ENCODE measurements at places on chromosomes 3 and 15.

GRCh38 chr3:125005676-125006075, 50.1 kb downstream of the HEG1 start:
- no peaks in the 10 kb centered on the region for H3K27me3 ChIP-seq
- H3K4me3 ChIP-seq: no peak overlapping the region
- H3K36me3 ChIP-seq: peaks cover 2% of the 10 kb centered on the region

DNA sequence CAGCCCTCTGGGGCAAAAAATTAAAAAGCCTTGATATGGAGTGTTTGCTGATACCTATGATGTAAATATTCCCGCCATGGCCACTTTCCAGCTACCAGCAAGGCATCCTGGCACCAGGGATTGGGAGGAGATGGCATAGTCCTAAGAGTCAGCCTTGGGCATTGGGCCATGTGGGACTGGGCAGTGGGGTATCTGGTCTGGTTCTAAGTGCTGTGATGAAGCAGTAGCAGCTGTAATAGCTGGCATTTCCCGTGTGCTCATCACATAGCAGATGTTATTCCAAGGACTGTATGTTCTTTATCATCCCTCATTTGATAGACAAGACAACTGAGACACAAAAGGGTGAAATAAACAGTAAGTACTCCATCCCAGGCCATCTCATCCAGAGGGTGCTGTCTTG, 6.9 kb upstream of the SACM1L start:
- peaks cover 22% of the 10 kb centered on the region for H3K4me1 ChIP-seq
- DNase-seq: no peak
- no peaks in the 10 kb centered on the region for H3K36me3 ChIP-seq
- H3K4me3 ChIP-seq: no peak overlapping the region

DNA sequence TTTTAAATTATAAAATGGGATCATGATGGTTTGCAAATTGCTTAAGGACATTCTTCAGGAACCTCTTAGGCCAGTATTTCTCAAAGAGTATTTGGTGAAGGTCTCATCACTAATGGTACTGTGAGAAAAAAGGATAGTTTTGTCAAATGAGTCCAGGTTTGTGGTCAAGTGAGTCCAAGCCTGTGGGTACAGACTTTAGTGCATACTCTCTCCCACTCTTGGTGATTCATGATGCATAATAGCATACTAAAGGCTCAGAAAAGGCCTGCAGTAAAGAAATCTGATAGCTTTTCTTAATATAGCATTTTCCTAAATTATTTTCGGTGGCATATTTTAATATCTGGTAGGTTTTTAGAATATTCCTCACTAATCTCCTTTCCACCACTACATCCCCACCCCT, 20.0 kb downstream of the BOC start:
- peaks cover 3% of the 10 kb centered on the region for H3K4me1 ChIP-seq
- H3K4me3 ChIP-seq: no peak overlapping the region

- DNase-seq: no peak
- H3K27me3 ChIP-seq: no peaks in the 10 kb centered on the region
- H3K27ac ChIP-seq: no peak overlapping the region
- H3K36me3 ChIP-seq: no peaks in the 10 kb centered on the region
- H3K4me3 ChIP-seq: no peak overlapping the region
Measured at GRCh38 chr3:185056908-185057307, 96.0 kb downstream of the C3orf70 start.

- no peak for DNase-seq
- H3K4me1 ChIP-seq: peaks cover 16% of the 10 kb centered on the region
- no peaks in the 10 kb centered on the region for H3K27me3 ChIP-seq
Measured at GRCh38 chr15:60026555-60026954, 22.4 kb downstream of the FOXB1 start.

- H3K4me1 ChIP-seq: peaks cover 34% of the 10 kb centered on the region
- H3K27me3 ChIP-seq: peaks cover 70% of the 10 kb centered on the region
- no peak overlapping the region for H3K27ac ChIP-seq
- H3K4me3 ChIP-seq: peak overlapping the region; percentile 79
- DNase-seq: peak; percentile 56
Measured at GRCh38 chr3:169663951-169664820, 674 bp upstream of the MECOM start.

- no peak overlapping the region for H3K4me3 ChIP-seq
- H3K4me1 ChIP-seq: peaks cover 1% of the 10 kb centered on the region
- H3K27ac ChIP-seq: no peak overlapping the region
- DNase-seq: no peak
- no peaks in the 10 kb centered on the region for H3K36me3 ChIP-seq
Measured at GRCh38 chr3:157094301-157094700, 65.6 kb downstream of the CCNL1 start.

GRCh38 chr3:15215996-15216395, 9.9 kb downstream of the CAPN7 start:
- H3K27ac ChIP-seq: 0 out of 2 replicates have a peak overlapping the region, but pooled peaks have one; percentile 10
- DNase-seq: no peak

DNA sequence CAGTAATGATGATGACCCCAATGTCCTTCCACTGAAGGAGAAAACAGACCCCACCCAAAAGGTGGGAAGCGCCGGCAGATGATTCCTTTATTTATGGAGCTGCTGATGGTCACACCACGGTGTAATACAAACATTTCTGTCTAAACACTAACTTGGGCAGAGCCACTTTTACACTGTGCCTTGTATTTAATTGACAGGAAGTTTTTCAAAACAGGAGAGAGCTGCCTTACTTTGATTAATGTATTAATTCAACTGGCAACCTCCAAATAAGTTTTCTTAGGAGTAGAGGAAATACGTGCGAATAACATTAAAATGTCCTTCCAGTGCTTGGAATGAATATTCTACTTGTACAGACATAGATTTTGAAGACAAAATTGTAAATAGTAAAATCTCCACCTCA, 70.4 kb downstream of the WWTR1 start:
- H3K27me3 ChIP-seq: no peaks in the 10 kb centered on the region
- H3K4me1 ChIP-seq: no peaks in the 10 kb centered on the region
- DNase-seq: no peak
- no peak overlapping the region for H3K27ac ChIP-seq
- no peak overlapping the region for H3K4me3 ChIP-seq
- H3K36me3 ChIP-seq: no peaks in the 10 kb centered on the region

GRCh38 chr3:182413061-182413460, 380.2 kb upstream of the ATP11B start:
- no peaks in the 10 kb centered on the region for H3K27me3 ChIP-seq
- no peak for DNase-seq
- no peak overlapping the region for H3K4me3 ChIP-seq
- H3K4me1 ChIP-seq: peaks cover 3% of the 10 kb centered on the region
- no peak overlapping the region for H3K27ac ChIP-seq

- H3K4me1 ChIP-seq: peaks cover 3% of the 10 kb centered on the region
- DNase-seq: peak; percentile 17
Measured at GRCh38 chr3:174862101-174862500, 3.0 kb downstream of the NAALADL2 start.

DNA sequence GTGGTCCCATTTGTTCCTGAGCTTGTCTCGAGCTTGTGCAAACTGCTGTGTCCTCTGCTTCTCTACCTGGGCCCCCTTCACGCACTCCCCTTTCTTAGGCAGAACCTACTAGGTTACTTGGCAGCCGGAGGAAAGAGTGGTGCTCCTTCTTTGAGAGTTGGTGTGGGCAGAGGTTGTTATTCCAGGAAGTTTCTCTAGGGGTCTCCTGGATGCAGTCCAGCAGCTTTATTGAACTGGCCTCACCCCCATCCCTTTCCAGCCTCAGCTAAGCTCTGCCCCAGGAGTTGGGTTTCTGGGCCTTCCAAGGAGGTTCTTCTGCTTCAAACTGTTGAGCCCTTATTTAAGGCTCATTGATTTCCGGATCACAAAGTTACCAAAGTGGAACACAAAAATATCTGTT, 103.2 kb downstream of the C3orf70 start:
- no peak overlapping the region for H3K27ac ChIP-seq
- no peak overlapping the region for H3K4me3 ChIP-seq
- H3K27me3 ChIP-seq: no peaks in the 10 kb centered on the region
- H3K4me1 ChIP-seq: no peaks in the 10 kb centered on the region
- H3K36me3 ChIP-seq: no peaks in the 10 kb centered on the region
- DNase-seq: no peak

DNA sequence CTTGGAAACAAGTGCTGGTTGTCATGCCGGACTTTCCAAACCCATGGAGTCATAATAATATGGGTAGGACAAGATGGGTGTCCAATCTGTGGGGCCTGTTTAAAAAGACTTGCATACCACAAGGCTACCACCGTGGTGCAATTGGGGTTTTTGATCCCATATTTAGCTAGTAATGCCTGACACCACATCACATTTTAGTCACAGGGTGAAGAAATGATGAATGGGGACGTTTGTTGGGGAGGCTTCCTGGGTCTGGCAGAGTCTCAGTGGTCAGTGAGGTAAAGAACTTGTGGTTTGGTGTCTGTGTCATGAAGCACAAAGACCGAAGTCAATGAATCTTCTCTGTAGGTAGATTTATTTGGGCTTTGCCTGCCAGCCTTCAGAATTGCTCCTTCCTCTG, 31.0 kb downstream of the P3H2 start:
- H3K36me3 ChIP-seq: no peaks in the 10 kb centered on the region
- no peak overlapping the region for H3K27ac ChIP-seq
- DNase-seq: no peak
- H3K4me1 ChIP-seq: peaks cover 7% of the 10 kb centered on the region
- no peak overlapping the region for H3K4me3 ChIP-seq

- no peaks in the 10 kb centered on the region for H3K36me3 ChIP-seq
- peaks cover 4% of the 10 kb centered on the region for H3K4me1 ChIP-seq
- DNase-seq: peak; percentile 74
- H3K4me3 ChIP-seq: peak overlapping the region; percentile 80
Measured at GRCh38 chr15:83654379-83655236, 685 bp downstream of the ADAMTSL3 start.

GRCh38 chr3:4356546-4357410, 53.6 kb downstream of the SETMAR start:
- no peaks in the 10 kb centered on the region for H3K4me1 ChIP-seq
- no peaks in the 10 kb centered on the region for H3K36me3 ChIP-seq
- DNase-seq: no peak
- no peak overlapping the region for H3K4me3 ChIP-seq
- no peak overlapping the region for H3K27ac ChIP-seq
- no peaks in the 10 kb centered on the region for H3K27me3 ChIP-seq

DNA sequence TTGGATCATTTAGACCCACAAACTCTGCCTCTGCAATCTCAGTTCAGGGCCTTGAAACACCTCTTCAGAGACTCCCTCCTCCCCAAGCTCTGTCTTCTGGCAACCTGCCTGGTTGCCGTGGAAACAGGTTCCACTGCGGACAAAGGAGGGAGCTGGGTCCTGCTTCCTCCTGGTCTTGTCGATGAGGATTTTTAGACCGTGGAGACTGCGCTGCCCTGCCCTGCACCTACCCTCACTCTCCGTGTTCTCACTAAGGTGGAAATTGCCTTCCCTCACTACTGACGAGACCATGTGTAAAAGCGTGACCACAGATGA, at the start of gene RTP1:
RTP1 (plus strand) TSS at position 152 of the 315 bp plus-strand sequence; CDS start at position 182, 30 bp downstream.
- no peak for DNase-seq
- no peak within 1 kb of the TSS for H3K27ac ChIP-seq
- peaks cover 5% of the 10 kb centered on the region for H3K4me1 ChIP-seq
- H3K4me3 ChIP-seq: no peak within 1 kb of the TSS

- no peaks in the 10 kb centered on the region for H3K4me1 ChIP-seq
- no peak overlapping the region for H3K27ac ChIP-seq
- H3K36me3 ChIP-seq: no peaks in the 10 kb centered on the region
- H3K27me3 ChIP-seq: no peaks in the 10 kb centered on the region
- DNase-seq: no peak
Measured at GRCh38 chr15:51558411-51558810, 64.2 kb downstream of the DMXL2 start.

DNA sequence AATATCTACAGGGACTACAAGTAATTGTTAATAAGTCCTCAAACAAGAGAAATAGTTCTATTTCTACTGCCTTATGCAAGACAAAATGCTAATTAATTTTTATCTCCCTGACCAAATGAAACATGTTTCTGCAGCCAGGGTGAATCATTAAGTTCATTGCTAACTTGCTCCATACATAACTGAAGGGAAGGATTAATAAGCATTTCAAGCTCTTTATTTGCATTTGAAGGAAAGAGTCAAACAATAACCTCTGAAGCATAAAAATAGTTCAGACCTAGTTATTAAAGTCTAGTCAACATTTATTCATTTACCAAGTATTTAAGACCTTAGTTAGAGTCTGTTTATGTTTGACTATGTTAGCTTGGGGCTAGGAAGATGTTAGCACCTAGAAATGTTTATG, 120.0 kb downstream of the ATP1B3 start:
- no peak for DNase-seq
- H3K36me3 ChIP-seq: no peaks in the 10 kb centered on the region
- H3K4me1 ChIP-seq: peaks cover 4% of the 10 kb centered on the region
- no peaks in the 10 kb centered on the region for H3K27me3 ChIP-seq
- H3K27ac ChIP-seq: no peak overlapping the region
- no peak overlapping the region for H3K4me3 ChIP-seq

DNA sequence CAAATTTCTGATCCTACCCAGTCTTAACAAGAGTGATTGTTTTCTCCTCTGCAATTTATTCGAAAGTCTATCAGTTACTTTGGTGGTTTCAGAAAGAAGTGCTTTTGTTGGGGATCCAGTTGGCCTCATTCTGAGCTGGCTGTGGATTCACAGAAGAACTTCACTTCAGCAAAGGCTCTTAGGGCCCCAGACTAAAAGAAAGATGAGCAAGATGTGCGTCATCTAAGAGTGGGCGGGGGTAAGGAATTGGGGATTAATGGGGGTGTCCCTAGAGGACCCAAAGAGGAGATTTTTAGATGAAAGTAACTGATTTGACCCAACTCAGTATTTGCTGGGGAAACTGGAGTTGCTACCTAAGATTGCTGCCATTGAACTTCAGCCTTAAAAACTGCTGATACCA, 63.9 kb upstream of the TSEN2 start:
- H3K27me3 ChIP-seq: no peaks in the 10 kb centered on the region
- no peak for DNase-seq
- H3K27ac ChIP-seq: no peak overlapping the region
- no peaks in the 10 kb centered on the region for H3K36me3 ChIP-seq

- no peaks in the 10 kb centered on the region for H3K27me3 ChIP-seq
- H3K4me1 ChIP-seq: peaks cover 11% of the 10 kb centered on the region
- DNase-seq: no peak
- H3K4me3 ChIP-seq: no peak overlapping the region
- H3K36me3 ChIP-seq: no peaks in the 10 kb centered on the region
Measured at GRCh38 chr3:116341381-116341780, 103.9 kb downstream of the LSAMP start.

DNA sequence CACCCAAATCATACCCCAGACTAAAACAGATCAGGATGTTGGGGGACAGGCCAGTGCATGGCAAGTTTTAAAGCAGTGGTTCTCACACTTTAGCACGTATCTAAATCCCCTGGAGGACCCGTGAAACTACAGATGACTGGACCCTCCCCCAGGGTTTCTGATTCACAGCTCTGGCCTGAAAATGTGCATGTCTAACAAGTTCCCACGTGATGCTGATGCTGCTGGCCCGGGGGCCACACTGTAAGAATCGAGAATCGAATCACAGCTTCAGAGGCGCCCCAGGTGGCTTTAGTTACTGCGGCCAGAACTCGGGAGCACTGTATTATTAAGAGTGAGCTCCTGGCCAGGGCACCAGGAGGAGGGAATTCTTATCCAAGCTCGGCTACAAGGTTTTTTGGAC, 11.6 kb downstream of the ADAMTS17 start:
- H3K27me3 ChIP-seq: no peaks in the 10 kb centered on the region
- DNase-seq: no peak
- H3K36me3 ChIP-seq: no peaks in the 10 kb centered on the region

GRCh38 chr3:108067768-108068167, 23.1 kb downstream of the CD47 start:
- no peaks in the 10 kb centered on the region for H3K4me1 ChIP-seq
- H3K4me3 ChIP-seq: no peak overlapping the region
- DNase-seq: no peak
- no peaks in the 10 kb centered on the region for H3K27me3 ChIP-seq
